ENCODE measurements at places on chromosomes 1 and 21. TPM values are rescaled to one million over a fixed set of nuclear protein-coding genes. Genes with fewer than 3 reads are reported as not detected.

The ANKRD35 gene
- total RNA-seq, result 7.4 TPM

- no peak for DNase-seq
- H3K27me3 ChIP-seq, result no peaks in the 10 kb centered on the region
- no peaks in the 10 kb centered on the region for H3K4me1 ChIP-seq
- H3K27ac ChIP-seq, result no peak overlapping the region
Observed at GRCh38 chr1:61536174-61537108, 188.5 kb downstream of the TM2D1 start.

- H3K4me1 ChIP-seq, result peaks cover 2% of the 10 kb centered on the region
- DNase-seq, result no peak
- peak overlapping the region; percentile 9 for H3K27ac ChIP-seq
- H3K4me3 ChIP-seq, result no peak overlapping the region
- no peaks in the 10 kb centered on the region for H3K27me3 ChIP-seq
Observed at GRCh38 chr1:183239220-183239742, 53.2 kb downstream of the LAMC2 start.

The MARK1 gene
- 3.0 TPM for total RNA-seq

- no peak overlapping the region for H3K27ac ChIP-seq
- H3K4me1 ChIP-seq, result no peaks in the 10 kb centered on the region
- no peaks in the 10 kb centered on the region for H3K27me3 ChIP-seq
- no peak overlapping the region for H3K4me3 ChIP-seq
Observed at GRCh38 chr1:186819563-186819962, 9.2 kb upstream of the PLA2G4A start.

DNA sequence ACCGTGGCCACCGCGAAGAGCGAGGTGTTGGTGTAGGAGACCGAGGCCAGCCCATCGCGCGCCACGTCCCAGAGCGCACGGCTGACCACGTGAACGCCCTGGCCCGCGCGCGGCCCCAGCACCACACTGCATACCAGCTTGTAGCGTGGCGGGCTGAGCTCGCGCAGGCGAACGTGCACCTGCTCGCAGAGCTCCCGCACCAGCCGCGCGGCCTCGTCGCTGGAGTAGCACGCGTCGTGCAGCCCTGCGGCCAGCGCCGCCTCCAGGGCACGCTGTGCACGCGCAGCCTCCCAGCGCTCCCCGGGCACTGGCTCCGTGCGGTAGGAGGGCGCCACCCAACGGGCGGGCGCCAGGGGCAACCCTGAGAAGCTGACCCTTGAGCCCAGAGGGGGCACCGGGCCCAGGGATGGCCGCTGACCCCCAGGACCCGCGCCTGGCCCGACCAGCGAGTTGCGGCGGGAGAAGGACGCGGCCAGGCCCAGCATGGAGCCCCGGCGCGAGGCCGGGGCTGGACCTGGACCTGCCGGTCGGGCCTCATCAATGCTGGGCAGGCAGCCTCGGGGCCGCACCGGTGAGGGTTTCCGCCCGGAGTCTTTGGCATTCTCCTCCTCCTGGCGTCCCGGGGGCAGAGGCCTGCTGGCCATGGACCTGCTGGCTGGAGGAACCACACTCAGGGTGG lies 987 bp downstream of the DYNLT4 start:
- DNase-seq, result no peak
- H3K36me3 ChIP-seq, result peaks cover 34% of the 10 kb centered on the region
- H3K4me3 ChIP-seq, result no peak overlapping the region
- H3K4me1 ChIP-seq, result peaks cover 54% of the 10 kb centered on the region

DNA sequence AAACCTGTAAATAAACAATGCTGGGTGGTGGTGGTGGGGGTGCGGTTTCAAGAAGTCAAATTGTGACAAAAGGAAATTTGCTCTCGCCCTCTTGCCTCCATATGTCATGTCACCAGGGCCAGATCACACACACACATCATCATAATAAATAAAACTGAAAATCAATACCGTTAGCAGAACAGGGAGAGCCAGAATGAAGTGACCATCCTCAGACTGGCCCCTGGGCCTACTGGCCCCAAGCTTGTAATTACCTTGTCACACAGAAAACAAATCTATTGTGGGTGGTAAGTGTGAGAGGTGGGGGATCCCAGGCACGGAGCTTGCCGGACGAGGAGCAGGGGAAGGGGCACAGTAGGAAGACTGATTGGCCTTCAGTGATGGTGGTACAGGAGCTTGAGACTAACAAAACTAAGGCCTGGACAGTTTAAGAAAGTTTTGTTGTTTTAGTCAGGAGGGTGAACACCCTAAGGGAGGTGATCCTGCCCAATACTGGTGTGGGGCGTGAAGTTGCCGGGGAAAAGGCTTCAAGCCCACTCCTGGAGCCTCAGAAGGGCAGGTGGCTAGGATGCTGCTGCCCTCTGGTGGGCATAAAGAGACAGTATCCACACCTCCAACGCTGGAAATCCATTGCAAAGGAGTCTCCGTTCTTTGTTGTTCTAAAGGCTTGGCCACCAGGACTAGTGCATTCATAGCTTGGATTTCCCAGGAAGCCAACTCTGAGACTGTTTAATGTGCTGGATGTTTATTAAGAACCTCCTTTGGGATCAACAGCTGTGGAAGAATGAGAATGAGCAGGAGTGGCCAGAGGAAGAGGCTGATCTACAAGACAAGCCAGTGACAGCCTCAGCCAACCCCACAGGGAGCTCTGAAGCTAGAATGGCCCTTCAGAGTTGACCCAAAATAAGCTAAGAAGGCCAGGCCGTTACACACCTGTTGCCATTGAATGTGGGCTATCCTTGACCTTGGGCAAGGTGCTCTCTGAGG lies 8.1 kb upstream of the C1orf216 start:
- H3K27ac ChIP-seq, result no peak overlapping the region
- no peaks in the 10 kb centered on the region for H3K27me3 ChIP-seq
- peak; percentile 50 for DNase-seq
- H3K36me3 ChIP-seq, result no peaks in the 10 kb centered on the region
